Ecto neural progenitor cell (in vitro differentiated cells): ENCODE measurements at places on chromosomes 6 and 20.

- no peak for DNase-seq
These were observed 647.8 kb downstream of the CD109 start for GRCh38 chr6:74343804-74344203.

GRCh38 chr20:32191422-32191821 is 16.1 kb downstream of the PLAGL2 start:
- DNase-seq = no peak

- DNase-seq = no peak
These were observed 218.9 kb downstream of the PLCB4 start for GRCh38 chr20:9287826-9288225.

DNA sequence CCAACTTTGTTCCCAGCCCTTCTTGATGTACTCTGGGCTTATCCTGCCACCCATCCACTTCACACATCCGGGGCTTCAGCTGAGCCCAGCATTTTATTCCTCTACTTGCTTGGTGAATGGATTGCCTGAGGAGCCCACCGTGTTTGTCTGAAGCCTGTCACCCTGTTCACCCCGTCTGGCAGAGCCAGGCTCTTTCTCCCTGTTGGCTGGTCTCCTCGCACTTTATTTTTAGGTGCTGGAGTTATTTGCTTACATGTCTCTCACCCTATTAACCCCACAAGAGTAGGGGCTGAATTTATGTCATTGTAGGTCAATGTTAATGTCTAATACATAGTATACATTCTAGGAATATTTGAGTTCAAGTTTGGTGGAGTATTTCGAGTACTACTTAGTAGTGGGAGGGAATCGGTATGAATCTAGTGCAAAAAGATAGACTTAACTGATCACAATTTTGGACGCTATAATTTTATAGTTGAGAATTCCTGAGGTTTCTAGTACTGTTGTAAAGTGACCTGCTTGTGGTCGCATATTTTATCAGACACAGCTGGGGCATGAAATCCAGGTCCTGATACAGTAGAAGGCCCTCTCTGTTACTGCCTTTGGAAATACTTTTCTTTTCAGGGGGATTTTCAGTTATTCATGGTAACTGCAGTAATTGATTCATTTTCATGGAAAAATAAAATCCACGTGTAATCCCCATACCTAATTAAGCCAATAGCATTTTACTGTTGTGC is 10.8 kb downstream of the JARID2 start:
- no peak for DNase-seq

- no peak for DNase-seq
These were observed 103.8 kb upstream of the BEND6 start for GRCh38 chr6:56851074-56851473.

GRCh38 chr20:59944726-59945125 is 4.5 kb downstream of the FAM217B start:
- no peak for DNase-seq

- no peak for DNase-seq
These were observed 3.0 kb downstream of the LAMA4 start for GRCh38 chr6:112251171-112251875.

DNA sequence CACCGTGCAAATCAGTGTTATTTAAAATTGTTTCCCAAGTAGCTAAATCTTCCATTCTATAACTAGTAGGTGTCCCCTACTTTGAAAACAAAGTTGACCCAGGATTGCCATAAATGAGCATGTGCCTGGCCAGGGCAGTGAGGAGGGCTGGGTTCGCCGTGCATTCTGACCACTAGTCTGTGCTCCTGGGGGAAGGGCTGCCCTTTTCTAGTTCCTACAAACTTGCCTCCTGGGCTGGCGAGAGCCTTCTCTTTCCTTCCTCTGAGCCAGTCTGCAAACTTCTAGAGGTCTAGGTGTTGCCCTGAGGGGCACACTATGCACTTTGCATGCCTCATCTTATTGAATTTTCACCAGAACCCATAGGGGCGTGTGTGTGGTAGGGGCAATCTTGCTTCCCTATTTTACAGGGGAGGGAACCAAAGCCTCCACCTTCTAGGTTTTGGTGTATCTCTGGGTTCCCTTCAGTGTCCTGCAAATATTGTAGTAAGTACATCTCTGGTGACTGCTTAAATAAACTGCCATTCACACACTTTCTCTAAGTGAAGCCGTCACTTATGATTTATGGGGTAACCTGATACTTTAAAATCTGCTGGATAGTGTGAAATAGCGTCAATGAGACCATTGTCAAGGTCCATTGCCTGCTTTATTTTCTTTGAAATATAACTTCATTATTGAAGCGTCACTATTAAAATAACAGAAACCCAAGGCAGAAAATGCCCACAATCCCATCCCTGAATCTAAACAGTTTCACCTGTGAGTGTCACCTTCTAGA is 42.2 kb downstream of the CDH26 start:
- DNase-seq = no peak
